Progenitor cell of endocrine pancreas (in vitro differentiated cells): ENCODE measurements at places on chromosomes 16 and 17. TPM values are rescaled to one million over a fixed set of nuclear protein-coding genes. Genes with fewer than 3 reads are reported as not detected.

DNA sequence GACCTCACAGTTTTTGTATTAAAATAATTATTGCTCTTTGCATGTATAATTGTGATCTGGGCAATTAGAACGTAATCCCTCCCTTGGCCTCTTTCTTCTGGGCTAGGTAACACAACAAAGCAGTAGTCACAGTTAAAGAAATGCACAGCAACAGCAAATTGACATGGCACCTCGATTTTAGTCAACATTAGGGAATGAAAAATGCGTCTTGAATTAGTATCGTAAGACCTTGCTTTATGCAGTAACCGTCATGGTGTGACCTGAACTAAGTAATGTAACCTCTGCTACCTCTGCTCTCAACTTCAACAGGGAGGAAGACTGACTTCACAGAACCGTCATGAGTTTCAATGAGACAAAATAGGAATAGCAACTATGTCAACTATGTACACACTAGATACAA is 265.4 kb upstream of the MAF start:
- H3K4me1 ChIP-seq = peaks cover 2% of the 10 kb centered on the region
- no peak for DNase-seq
- H3K36me3 ChIP-seq = no peaks in the 10 kb centered on the region
- peaks cover 20% of the 10 kb centered on the region for H3K27me3 ChIP-seq
- H3K4me3 ChIP-seq = no peak overlapping the region

DNA sequence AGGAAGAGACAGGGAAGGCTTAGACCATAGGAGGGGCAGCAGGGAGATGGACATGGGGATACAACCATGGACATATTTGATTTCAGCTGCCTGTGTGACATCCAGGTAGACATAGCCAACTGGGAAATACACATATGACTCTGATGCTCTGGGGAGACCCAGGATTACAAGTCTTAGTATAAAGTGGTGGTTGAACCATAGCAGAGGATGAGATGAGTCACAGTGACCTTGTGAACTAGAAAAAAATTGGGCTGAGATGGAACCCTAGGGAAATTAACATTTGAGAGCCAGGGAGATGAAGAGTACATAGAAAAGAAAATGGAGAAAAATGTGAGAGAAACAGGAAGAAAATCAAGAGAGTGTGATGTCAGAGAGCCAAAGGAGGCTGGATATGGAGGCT is 10.2 kb downstream of the MARCHF10 start:
- peaks cover 10% of the 10 kb centered on the region for H3K4me1 ChIP-seq
- no peaks in the 10 kb centered on the region for H3K36me3 ChIP-seq
- H3K4me3 ChIP-seq = no peak overlapping the region
- H3K27ac ChIP-seq = no peak overlapping the region
- H3K27me3 ChIP-seq = peaks cover 14% of the 10 kb centered on the region

DNA sequence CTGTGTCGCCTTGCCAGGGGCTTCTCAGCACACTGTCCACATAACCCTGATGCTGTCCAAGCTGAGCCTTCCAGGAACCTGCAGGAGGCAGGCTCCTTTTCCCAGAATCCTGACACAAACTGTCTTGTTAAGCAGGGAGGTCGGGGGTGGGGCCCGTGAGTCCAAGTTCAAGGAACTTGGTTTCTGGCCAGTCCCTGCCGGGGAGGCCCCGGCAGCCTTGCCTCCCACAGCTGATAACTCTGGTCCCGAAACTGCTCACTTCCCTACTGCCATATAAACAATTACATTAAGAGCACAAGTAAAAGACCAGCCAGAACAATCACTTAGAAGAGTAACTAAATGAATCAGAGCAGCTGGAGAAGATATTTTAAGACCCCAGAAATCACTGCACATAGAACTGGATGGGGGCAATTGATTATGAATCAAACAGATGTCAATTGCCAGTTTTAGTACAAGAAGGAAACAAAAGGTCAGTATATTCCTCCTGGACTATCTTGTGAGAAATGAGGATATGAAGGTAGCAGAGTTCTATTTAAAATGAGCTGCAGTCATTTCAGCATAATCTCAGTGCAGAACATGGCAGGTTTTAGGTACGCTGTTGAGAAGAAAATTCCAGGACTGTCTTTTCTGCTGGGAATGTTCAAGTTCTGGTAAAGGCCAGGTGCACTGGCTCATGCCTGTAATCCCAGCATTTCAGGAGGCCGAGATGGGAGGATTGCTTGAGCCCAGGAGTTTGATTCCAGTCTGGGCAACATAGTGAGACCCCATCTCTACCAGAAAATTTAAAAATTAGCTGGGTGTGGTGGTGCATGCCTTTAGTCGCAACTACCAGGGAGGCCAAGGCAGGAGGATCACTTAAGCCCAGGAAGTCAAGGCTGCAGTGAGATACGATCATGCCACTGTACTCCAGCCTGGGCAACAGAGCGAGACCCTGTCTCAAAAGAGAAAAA is 169.8 kb downstream of the PITPNC1 start:
- H3K27me3 ChIP-seq = no peaks in the 10 kb centered on the region
- H3K4me1 ChIP-seq = peaks cover 15% of the 10 kb centered on the region
- H3K36me3 ChIP-seq = peaks cover 5% of the 10 kb centered on the region

DNA sequence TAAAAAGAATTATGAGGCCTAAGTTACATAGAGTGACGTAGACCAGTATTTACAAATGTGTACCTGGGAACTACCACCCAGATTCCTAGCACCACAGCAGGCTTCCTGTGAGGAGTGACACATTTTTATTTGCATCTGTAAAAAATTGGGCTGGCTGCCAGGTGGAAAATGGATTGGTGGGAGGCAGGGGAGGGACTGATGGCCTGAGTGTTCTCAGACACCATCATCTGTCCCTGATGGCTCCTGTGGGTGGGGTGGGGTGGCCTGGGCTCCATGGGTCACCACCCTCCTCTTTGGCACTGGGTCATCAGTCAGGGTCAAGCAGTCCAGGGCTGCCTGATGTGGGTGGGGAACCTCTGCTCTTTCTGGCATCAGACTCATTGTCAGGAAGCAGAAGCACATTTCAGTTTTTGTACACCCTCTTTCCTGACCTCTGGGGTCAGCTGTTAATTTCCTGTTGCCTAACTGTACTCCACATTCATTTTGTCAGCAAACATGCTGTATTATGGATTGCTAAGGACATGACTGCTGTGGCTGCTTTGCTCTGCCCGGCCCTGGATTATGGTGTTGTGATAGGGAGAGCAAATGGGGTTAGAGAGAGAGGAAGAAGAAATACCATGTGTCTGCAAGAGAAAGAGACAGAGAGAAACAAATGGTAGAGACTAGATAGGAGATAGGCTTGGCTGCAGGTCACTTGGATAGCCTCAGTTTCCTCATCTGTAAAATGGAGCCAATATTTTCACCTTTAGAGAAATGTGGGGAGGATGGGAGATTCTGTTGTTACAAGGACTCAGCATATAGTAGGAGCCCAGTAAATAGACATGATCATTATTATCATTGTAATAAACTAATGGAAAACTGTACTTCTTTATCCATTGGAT is 11.6 kb upstream of the MFAP4 start:
- H3K27me3 ChIP-seq = peaks cover 6% of the 10 kb centered on the region
- no peak overlapping the region for H3K27ac ChIP-seq
- no peaks in the 10 kb centered on the region for H3K4me1 ChIP-seq
- H3K4me3 ChIP-seq = no peak overlapping the region
- no peaks in the 10 kb centered on the region for H3K36me3 ChIP-seq
- DNase-seq = no peak

- H3K27ac ChIP-seq = no peak overlapping the region
- no peak for DNase-seq
- no peak overlapping the region for H3K4me3 ChIP-seq
- peaks cover 25% of the 10 kb centered on the region for H3K36me3 ChIP-seq
- H3K4me1 ChIP-seq = peaks cover 4% of the 10 kb centered on the region
- H3K27me3 ChIP-seq = no peaks in the 10 kb centered on the region
Measured at GRCh38 chr17:60893475-60893874, 215.8 kb downstream of the BCAS3 start.

DNA sequence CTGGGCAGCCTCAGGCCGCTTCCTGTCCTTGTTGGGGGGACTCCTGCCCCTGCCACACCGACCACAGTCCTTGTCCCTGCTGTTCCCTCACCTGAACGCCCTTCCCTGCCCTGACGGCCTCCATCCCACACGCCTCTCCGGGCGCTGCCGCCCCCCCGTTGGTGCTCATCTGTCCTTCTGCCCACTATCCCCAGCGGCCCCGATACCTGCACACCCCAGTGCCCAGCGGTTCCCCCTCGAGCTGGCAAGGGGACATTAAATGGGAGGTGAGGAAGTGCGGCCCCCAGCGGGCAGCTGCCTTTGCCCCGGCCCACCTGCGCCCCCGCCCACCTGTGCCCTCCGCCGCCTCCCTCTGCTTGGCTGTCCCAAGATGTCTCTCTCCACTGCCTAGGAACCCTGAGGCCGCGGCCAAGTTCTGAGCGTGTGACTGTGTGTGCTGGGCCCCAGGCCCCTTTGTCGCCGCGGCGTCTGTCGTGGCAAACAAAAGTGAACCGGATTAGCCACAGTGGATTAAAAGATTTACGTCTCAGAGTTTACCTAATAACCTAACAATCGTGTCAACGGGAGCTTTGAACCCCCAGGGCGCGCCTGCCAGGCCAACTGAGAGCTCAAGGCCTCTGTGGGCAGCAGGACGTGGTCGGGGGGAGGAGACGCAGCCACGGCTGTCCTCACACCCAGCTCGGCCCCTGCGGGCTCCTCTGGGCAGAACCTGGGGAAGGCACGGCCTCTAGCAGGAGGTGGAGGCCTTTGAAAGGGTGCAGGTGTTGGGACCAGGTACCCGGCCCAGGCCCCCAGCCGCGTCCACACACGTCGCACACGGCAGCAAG is 7.6 kb upstream of the AXIN1 start:
- H3K36me3 ChIP-seq = no peaks in the 10 kb centered on the region
- H3K4me3 ChIP-seq = no peak overlapping the region
- no peaks in the 10 kb centered on the region for H3K4me1 ChIP-seq
- no peak for DNase-seq
- peaks cover 4% of the 10 kb centered on the region for H3K27me3 ChIP-seq

- H3K4me3 ChIP-seq = no peak overlapping the region
- no peak for DNase-seq
- H3K27me3 ChIP-seq = peaks cover 16% of the 10 kb centered on the region
- no peaks in the 10 kb centered on the region for H3K36me3 ChIP-seq
Measured at GRCh38 chr16:87780385-87780989, 14.7 kb upstream of the KLHDC4 start.

- H3K36me3 ChIP-seq = no peaks in the 10 kb centered on the region
- peak overlapping the region; percentile 20 for H3K4me3 ChIP-seq
- peak; percentile 45 for DNase-seq
- H3K27me3 ChIP-seq = peaks cover 15% of the 10 kb centered on the region
- H3K27ac ChIP-seq = peak overlapping the region; percentile 81
Measured at GRCh38 chr16:51951668-51952298, 595.2 kb downstream of the TOX3 start.

DNA sequence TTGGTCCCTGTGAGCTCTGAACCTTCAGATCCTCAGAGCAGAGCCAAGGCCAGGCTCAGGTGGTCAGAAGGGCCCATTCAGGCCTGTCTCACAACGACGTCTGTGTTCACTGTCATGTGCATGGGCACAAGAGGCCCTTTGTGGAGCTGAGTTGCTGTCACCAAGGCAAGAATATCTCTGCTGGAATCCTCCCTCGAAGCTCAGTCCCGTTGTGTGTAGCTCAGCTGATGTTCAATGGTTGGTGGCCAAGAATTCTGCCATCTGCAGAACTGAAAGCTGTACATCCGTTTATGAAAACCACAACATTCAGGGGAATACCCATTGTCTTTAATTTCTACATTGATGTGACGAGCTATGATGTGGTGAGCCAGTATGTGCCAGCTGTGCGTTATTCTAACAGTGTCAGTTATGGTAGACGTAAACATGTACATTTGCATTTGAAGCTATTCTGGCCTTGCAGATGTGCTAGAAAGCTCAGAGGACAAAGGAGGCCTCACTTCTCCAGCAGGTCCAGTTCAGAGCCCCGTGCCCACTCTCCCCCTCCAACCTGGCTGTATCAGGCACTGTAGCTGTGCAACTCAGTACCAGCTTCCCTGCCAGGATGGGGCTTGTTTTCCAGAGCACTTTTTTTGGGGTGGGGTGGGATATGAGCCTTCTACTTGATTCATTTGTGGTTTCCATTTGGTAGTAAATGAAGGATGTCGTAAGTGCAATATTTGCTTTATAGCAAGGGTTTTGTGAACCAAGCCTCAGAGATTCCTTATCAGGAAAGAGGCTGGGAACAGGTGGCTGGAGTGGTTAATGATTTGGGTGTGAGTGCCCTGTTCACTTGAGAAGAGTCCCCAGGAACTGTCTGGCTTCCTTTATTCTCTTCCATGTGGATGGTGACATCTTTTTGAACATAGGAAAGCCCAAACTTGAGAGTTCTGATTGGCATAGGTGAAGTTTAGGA is 56.1 kb downstream of the B9D1 start:
- no peak for DNase-seq
- H3K4me3 ChIP-seq = no peak overlapping the region
- H3K4me1 ChIP-seq = peaks cover 12% of the 10 kb centered on the region
- no peaks in the 10 kb centered on the region for H3K27me3 ChIP-seq
- H3K27ac ChIP-seq = no peak overlapping the region

DNA sequence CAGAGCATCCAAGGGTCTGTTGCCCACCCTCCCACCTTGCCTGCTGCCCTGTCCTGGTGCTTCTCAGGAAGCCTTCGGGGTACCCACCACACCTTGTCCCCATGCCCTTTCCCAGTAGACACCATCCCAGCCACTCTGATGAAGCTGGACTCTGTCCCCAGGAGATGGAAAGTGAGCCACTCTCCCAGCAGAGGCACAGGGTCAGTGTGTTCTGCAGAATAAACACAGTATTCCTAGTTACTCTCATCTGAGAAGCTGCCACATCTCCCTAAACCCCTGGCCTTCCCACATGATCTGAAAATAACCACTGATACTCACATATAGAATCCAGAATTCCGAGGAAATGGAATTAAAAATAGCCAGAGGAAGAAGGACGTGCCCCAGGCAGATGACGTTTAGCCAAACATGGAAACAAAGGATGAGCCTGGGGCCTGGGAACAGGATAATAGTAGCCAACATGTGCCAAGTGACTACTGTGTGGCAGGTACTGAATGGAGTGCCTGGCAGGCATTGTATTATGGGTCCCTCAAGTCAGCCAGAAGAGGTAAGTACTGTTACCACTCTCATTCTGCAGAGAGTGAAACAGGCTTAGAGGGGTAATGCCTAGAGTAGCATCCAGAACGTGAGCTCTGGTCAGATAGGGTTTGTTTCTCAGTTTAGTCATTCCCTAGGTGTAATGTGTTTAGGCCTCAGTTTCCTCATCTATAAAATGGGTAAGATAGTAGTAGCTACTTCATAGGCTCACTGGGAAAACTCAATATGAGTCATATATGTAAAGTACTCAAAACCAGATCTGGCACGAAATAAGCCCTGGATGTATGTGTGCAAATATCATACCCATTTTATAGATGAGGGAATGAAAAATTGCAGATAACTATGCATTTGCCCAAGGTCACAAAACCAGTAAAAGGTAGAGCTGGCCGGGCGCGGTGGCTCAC is 20.8 kb upstream of the PEMT start:
- no peak for DNase-seq
- peaks cover 3% of the 10 kb centered on the region for H3K36me3 ChIP-seq
- H3K4me1 ChIP-seq = peaks cover 15% of the 10 kb centered on the region
- no peak overlapping the region for H3K27ac ChIP-seq
- no peak overlapping the region for H3K4me3 ChIP-seq
- H3K27me3 ChIP-seq = no peaks in the 10 kb centered on the region

UBFD1 gene
- 101 and 106 TPM in 2 replicates for total RNA-seq

GSG1L gene
- 0.17 and 0.27 TPM in 2 replicates for total RNA-seq

EFCAB5 gene
- 0.44 TPM in 1 of 2 replicates, not detected in the other for total RNA-seq

PIPOX gene
- 4.3 and 5.3 TPM in 2 replicates for total RNA-seq

DHX58 gene
- total RNA-seq = 0.42 and 0.43 TPM in 2 replicates

CLEC18B gene
- 3.0 and 3.5 TPM in 2 replicates for total RNA-seq
